ENCODE measurements at places on chromosomes 3 and 15. TPM values are rescaled to one million over a fixed set of nuclear protein-coding genes. Genes with fewer than 3 reads are reported as not detected.

GRCh38 chr3:40691452-40691861 is 166.7 kb downstream of the ZNF621 start:
- H3K4me1 ChIP-seq = no peaks in the 10 kb centered on the region
- DNase-seq = no peak
- H3K27me3 ChIP-seq = peaks cover 16% of the 10 kb centered on the region
- H3K27ac ChIP-seq = no peak overlapping the region
- H3K4me3 ChIP-seq = no peak overlapping the region

Gene CCR8
- total RNA-seq = not detected

GRCh38 chr3:10471054-10471688 is 34.2 kb downstream of the ATP2B2 start:
- DNase-seq = no peak
- H3K4me3 ChIP-seq = no peak overlapping the region
- no peak overlapping the region for H3K27ac ChIP-seq
- H3K36me3 ChIP-seq = no peaks in the 10 kb centered on the region
- H3K4me1 ChIP-seq = peaks cover 5% of the 10 kb centered on the region

- no peak overlapping the region for H3K4me3 ChIP-seq
- no peak overlapping the region for H3K27ac ChIP-seq
- no peak for DNase-seq
- H3K27me3 ChIP-seq = peaks cover 2% of the 10 kb centered on the region
Measured at GRCh38 chr15:67835297-67836133, 4.3 kb downstream of the RNU6-1 start.

GRCh38 chr3:139677388-139678155 is at the start of gene NMNAT3:
Gene NMNAT3 (minus strand): TSS chr3:139677972. CDS start chr3:139627724, 50,248 bp downstream.
- no peaks in the 10 kb centered on the region for H3K36me3 ChIP-seq
- H3K27me3 ChIP-seq = no peaks in the 10 kb centered on the region
- H3K4me1 ChIP-seq = peaks cover 7% of the 10 kb centered on the region
- DNase-seq = peak; percentile 96
- H3K27ac ChIP-seq = peak within 1 kb of the TSS; percentile 81
- H3K4me3 ChIP-seq = peak within 1 kb of the TSS; percentile 70

DNA sequence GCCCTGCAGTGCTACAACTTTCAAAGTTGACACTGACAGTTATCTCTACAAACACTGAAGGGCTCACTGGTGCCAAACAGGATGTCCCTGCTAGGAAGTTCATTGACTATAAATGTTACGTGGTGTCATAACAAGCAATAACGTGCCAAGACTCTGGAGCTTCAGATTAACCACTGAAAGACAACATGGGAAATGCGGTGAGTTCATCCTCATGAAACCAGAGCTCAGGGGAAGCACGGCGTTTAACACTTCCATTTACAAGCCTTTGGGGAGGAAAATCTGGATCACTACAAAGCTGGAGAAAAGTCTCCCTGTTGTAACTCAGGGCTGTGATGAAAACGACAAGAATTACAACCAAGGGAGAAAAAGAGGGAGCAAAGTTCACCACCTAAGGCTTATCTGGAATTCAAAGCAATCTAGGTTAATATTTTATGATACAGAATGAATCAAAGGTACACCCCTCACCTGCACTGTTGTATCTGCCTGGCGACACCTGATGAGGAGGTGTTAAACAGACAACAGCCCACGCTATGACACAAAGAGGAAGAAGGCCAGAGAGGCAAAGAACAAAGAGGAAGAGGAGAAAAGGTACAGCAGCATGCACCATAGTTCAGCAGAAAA is 27.0 kb downstream of the SHQ1 start:
- no peaks in the 10 kb centered on the region for H3K27me3 ChIP-seq
- H3K4me3 ChIP-seq = no peak overlapping the region
- peaks cover 7% of the 10 kb centered on the region for H3K4me1 ChIP-seq
- peaks cover 32% of the 10 kb centered on the region for H3K36me3 ChIP-seq
- no peak for DNase-seq

GRCh38 chr15:101099183-101099582 is 152.7 kb downstream of the CHSY1 start:
- H3K4me3 ChIP-seq = no peak overlapping the region
- no peak overlapping the region for H3K27ac ChIP-seq
- DNase-seq = no peak

DNA sequence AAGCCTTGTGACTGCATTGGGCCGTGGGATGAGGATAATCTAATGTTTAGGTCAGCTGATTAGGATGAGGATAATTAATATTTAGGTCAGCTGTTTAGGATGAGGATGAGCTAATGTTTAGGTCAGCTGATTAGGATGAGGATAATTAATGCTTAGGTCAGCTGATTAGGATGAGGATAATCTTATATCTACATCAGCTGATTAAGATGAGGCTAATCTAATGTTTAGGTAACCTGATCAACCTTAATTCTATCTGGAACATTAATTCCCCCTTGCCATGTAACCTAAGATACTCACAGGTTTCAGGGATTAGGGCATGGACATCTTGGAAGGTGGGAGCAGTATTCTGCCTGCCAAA is 362.8 kb downstream of the ULK4 start:
- H3K27ac ChIP-seq = no peak overlapping the region
- no peaks in the 10 kb centered on the region for H3K36me3 ChIP-seq
- no peak for DNase-seq

Gene PLSCR4
- total RNA-seq = 0.42 TPM

DNA sequence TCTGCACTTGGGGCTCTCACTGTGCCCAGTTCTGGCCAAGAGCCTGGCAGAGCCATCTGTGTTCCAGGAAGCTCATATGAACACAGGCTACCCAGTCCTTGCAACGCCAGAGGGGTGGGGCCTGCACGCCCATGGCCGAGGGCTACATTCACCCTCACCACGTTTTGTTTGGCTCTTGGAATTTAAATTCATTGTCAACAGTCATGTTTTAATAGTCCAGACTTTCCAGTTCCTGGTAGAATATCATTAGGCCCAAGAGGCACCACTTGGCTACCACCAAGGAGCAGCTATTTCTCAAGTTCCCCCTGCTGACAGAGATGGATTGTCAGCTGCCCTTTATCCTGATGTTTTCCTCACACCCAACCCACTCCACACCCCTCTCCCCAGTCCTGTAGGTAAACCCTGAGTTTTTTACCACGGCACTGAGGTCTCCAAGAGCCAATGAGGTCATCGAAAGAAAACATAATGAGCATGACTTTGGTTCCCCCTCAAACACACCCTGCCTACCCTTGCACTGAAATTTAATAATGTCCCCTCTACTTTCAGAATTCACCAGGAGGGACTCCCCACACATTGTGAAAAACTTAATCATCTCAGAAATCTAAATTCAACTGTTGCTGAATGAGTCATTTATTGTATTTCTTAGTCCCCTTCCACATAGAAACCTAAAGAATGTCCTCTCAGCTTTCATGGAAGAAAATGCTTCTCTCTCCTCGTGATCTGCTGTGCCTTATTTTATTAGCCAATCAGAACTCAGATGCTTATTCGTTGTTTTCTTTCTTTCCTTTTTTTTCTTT is 125.1 kb downstream of the SHQ1 start:
- 0 out of 2 replicates have a peak, but pooled peaks cover 4% of the 10 kb centered on the region for H3K27me3 ChIP-seq
- DNase-seq = no peak
- no peak overlapping the region for H3K27ac ChIP-seq

Gene SCAANT1
- not detected for total RNA-seq

DNA sequence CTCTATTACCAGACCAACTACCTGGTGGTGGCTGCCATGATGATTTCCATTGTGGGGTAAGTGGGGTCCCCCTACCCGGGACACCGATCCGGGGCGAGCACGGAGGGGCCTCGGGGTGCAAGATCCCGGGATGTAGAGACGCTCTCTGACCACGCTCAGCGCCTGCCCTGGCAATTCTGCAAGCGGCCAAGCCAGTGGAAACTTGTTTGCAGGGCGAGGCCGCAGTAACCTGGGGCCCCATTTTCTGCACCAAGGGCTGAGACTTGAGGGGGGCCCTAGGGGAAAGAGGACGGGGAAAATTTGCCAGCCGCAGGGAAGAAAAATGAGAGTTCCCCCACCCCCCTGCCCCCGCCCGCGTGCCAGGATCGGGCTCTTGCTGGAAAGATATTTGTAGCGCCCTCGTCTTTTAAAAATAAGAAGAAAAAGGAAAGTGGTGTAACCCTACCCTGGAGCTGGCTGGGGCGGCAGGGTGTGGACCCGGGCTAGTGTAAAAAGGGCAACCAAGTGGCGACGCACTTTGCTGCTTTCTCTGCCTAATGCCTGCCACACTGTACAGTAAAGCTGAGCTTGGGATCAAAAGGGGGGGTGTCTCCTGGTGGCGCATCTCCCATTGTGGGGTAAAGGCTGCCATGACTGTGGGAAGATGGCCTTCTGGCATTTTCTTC is 563 bp downstream of the ARL6IP5 start:
- peaks cover 9% of the 10 kb centered on the region for H3K4me1 ChIP-seq
- peak overlapping the region; percentile 88 for H3K4me3 ChIP-seq
- H3K27me3 ChIP-seq = no peaks in the 10 kb centered on the region
- H3K36me3 ChIP-seq = no peaks in the 10 kb centered on the region
- peak overlapping the region; percentile 56 for H3K27ac ChIP-seq

DNA sequence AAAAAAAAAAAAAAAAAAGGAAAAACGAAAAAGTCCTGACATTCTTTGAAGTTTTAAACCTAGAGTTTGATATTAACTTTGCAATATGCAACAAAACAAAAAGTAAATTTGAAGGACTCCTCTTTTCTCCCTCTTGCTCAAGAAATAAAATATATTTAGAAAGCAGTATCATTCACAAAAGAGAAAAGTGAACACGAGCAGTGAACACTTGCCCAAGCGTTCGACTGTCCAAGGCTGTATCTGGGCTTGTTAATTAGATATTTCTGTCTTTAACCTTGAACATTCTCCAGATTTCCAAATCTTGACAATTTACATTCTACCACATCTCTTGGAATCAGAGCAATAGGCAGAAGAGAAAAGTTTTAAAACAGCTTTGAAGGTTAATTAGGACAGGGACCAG is 357.7 kb downstream of the TIGIT start:
- no peak overlapping the region for H3K4me3 ChIP-seq
- no peaks in the 10 kb centered on the region for H3K36me3 ChIP-seq
- no peaks in the 10 kb centered on the region for H3K27me3 ChIP-seq
- no peak for DNase-seq
- H3K27ac ChIP-seq = no peak overlapping the region
- H3K4me1 ChIP-seq = no peaks in the 10 kb centered on the region

DNA sequence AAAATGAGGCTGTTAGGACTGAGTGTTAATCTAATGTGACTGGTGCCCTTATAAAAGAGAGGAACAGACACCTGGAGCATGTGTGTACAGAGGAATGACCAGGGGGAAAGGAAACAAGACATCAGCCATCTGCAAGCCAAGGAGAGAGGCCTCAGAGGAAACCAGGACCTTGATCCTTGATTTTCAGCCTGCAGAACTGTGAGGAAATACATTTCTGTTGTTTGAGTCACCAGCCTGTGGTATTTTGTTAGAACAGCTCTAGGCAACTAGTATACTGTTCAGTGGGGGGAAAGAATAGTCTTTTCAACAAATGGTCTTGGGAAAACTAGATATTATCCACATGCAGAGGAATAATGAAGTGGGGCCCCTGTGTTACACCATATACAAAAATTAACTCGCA is 80.6 kb downstream of the CCR1 start:
- no peaks in the 10 kb centered on the region for H3K4me1 ChIP-seq
- no peak overlapping the region for H3K27ac ChIP-seq
- no peak for DNase-seq
- H3K4me3 ChIP-seq = no peak overlapping the region

All from K562 (cell line).